ENCODE measurements at places on chromosomes 7 and 10.

DNA sequence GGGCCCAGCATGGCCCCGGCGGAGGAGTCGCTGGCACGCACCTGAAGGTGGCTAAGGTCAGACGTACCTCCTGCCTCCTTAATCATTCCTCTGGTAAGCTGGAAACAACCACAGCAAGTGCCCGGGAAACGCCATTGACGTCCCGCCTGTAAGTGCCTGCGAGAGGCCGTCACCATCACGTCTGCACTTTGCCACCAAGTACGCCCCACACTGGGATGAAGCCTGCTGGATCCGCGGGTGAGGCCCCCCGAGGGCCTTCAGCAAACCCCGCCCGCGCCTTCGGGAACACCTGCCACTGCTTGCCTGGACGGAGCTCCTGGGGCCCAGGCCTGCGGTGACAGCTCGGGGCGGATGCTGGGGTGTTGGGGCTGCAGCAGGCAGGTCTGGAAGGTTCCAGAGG, 12.5 kb downstream of the ADGRA1 start:
- DNase-seq = no peak

DNA sequence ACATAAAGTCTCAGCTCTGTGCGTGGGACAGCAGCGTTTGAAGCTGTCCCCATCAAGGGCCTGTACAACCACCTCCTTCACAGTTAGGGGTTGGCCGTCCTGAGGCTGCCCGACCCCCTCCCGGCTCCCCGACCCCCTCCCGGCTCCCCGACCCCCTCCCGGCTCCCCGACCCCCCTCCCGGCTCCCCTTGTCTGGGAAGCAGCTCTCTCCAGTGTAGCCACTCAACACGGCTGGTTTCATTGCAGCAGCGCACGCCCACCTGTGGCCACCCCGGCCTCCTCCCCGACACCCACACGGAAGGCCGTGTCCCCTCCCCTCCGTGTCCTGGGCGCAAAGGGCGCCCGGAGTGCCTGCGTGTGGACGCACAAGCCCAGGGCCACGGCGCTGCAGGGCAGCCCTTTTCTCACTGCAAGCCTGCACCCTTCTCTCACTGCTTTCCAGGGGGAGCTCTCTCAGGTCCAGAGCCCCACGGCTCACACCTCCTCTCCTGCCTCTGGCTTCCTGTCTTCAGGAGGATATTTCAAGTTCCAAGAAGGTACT, 20.9 kb upstream of the FAM20C start:
- no peak for DNase-seq

GRCh38 chr7:99380823-99381663, 6.5 kb downstream of the ARPC1B start:
- DNase-seq = no peak

DNA sequence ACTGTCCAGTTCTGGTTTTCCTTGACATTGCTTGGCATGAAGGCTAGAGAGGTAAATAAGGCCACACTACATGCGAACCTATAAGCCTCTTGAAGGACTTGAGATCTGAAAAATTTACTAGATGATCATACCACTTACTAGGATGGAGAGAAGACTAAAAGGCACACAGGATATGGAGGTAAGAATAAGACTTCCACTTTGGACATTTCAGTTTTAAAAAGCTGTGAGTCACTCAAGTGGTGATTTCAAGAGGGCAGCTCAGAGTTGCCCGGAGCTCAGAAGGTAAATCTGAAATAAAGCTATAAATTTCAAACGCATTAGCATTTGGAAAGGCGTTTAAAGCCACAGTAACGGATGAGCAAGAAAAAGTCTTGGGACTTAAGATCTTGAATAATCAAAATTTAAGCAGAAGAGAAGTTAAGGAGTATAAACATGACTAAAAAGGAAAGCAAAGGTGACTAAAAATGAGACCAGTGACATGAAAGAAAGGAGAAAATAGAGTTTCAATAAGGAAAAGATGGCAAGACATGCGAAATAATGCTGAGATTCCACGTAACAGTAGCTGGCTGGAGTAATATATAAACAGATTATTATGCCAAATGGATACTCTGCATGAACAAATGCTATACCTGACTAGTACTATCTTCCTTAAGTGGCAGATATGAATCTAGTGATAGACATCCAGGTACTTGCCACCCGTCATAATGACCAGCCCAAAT, 68.3 kb downstream of the SNX13 start:
- DNase-seq = no peak

GRCh38 chr10:19107406-19107805, 58.8 kb downstream of the MALRD1 start:
- DNase-seq = no peak

DNA sequence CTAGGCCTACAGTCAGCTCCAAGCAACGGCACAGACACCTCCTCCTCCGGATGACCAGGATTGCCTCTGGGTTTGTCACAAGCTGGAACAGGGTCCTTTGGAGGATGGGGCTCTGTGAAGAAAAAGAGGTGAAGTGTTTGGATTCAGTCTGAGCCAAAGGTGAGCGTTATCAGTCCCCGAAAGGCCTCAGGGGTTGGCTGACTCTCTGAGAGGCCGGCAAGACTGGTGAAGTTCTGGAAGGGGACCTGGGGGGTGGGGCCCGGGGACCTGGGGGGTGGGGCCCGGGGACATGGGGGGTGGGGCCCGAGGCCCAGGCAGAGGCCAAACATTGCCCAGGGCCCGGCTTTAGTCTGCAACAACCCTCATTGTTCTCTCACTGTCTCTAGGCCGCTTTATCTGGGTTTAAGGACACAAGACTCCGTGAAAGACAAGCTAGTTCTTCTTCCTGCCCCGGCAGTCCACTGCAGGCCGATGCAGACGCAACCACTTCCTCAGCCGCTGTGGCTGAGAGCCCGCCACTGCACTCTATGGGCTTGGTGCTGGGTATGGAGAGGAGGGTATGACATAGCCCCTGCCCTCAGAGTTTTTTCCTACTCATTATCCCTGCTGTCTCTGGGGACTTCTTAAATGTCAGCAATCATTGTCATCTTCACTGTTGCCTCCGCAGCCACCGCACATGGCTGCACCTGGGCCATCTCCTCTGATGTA, 27.4 kb upstream of the PSAP start:
- no peak for DNase-seq

DNA sequence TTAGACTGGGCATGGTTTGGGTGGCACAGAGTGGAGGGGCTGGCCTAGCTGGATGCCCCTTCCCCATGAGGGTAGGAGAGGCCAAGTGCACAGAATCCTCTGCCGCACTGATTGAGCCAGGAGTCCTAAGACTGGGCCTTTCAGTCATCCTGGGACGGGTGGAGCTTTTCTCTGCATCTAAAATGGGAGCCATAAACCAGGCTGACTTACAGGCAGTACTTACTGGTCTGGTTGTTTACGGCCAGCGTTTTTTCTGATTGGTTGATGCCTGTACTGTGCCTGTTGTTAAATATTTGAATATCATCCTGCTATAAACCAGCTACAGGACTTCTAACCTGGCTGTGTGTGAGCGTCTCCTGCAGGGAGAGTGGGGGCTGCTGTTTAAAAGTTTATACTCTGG, 107.8 kb downstream of the CDH23 start:
- no peak for DNase-seq

DNA sequence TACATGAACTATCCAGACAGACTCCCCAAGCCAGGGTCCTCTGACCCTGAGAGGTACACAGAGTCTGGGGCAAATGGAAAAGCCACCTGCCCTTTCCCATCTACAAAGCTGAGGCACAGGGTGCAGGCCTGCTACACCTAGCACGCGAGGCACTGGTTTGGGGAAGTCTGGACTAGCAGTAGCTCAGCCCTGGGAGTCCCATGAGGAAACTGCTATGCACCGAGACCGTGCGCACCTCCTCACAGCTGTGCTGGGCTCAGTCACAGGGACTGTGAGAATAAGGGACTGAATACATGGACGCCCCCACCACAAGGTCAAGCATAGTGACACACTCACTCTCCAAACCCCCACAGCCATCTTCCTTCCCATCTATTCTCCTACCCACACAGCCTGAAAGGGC, 8.2 kb downstream of the MAT1A start:
- no peak for DNase-seq

DNA sequence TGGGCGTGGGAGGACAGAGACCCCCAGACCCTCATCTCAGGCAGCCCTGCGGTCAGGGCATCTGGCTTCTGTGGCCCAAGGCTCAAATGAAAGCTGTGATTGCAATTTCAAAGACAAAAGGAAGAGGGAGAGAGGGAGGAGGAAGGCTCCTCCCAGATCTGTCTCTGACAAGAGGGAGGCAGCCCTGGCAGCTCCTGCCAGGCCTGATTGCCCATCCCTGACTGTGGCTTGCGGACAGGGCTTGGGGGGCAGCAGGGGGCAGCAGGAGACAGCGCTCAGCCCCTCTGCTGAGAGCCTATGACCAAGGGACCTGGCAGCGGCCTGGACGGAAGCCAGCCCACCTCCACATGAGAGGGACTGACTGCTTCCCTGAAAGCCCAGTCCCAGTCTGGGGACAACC, 91.8 kb downstream of the PTPRN2 start:
- DNase-seq = no peak

GRCh38 chr7:64653721-64654401, 12.1 kb upstream of the ZNF107 start:
- DNase-seq = no peak

DNA sequence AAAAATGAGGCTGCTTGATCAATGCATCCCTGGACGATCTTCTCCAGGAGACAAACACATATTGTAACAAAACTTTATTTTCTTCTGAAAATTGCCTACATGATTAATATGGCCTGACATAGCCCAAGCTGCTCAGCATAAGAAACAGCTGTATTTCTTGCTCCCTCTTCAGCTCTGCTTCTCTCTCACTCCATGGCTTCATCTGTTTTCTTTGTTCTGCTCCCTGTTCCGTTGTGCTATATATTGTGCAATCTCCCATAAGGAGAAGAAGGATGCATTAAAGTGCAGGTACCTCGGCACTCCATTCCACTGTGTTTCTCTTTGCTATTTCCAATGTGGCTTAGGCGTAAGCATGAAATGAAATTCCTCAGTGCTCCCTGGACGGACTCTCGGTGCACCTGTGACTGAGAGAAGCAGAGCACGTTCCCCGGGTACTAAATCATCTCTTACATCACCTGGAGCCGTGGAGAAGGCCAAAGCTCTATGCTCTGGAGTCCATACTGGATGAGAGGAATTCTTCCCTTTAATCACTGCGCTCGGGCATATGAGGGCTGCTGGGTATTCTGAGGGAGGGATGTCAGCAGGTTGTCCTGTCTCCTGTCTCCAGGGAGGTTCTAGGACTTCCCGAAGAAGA, 254.3 kb downstream of the GALNT17 start:
- no peak for DNase-seq

DNA sequence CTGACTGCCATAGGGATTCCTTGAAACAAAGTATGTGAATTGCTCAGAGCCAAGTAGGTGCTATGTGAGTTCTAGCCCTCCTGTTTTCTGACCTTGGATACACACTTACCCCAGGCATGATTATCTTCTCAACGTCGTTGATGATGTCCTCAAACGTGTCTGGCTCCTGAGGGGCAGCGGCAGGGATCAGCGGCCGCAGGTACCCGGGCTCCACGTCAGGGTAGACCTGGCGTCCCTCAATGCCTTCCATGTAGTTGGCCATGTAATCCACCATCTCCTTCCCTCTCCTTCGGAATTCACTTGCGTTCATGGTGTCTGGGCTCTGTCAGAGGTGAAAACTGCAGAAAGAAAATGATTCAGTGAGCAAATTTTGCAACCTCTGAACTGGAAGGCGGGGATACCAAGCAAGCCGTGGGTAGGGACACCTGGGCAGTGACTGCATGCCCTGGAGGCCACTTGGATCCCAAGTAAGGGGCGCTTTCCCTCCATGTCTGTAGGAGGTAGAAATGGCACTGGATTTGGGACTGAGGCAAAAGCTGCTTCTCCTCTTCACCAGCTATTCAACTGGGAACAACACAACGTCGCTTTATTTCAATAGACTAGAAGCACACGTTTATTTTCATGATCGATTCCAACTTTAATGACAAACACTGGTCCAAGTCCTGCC, 21.3 kb downstream of the DDC start:
- no peak for DNase-seq

DNA sequence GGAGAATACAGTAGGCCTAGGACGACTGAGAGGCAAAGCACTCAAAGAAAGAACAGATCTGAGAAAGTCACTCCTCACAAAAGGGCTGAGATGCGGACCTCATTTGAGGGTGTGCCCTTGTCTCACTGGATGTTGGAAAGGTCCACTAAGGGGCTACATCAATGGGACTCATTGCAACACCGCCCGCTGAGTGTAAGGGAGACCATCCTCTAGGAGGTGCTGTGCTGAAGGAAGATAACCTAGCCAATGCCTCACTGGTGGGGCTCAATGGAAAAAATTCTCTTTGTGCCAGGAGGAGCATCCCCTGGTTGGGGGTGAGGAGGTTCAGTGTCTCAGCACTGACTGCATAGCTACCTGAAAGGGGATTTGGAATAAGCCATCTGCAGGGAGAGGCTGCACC, 758.7 kb upstream of the CELF2 start:
- no peak for DNase-seq

DNA sequence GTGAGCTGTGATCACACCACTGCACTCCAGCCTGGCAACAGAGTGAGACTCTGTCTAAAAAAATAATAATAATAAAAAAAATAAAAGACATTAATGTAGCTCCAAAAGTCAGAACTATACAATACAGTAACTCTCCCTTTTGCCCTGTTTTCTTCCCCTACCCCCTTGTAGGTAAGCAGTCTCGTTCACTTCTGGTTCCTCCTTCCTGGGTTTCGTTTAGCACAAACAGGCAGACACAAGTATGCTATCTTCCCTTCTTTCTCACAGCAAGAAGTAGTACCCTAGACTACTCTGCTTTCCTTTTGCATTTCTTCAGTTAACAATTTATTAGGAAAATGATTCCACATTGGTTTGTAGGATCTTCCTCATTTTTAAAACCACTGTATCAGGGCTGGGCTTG, 33.1 kb downstream of the PDSS1 start:
- DNase-seq = no peak

DNA sequence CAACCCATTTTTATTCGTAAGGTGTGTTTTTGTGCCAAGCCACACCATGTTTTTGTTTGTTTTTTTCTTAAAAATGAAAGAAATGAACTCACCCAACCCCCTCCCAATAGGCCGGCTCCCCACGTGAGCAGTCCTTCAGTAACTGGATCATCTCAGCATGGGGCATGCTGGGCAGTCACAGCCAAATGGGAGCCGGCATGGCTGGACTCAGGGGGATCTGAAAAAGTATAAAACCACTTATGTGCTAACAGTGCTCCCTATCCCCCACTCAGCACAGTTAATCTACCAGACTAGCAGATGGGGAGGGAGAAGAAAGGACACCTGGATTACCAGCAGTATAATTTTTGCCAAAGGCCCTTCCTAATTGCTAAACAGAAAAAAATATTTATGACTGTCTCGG, 39.3 kb downstream of the BAZ1B start:
- DNase-seq = no peak

DNA sequence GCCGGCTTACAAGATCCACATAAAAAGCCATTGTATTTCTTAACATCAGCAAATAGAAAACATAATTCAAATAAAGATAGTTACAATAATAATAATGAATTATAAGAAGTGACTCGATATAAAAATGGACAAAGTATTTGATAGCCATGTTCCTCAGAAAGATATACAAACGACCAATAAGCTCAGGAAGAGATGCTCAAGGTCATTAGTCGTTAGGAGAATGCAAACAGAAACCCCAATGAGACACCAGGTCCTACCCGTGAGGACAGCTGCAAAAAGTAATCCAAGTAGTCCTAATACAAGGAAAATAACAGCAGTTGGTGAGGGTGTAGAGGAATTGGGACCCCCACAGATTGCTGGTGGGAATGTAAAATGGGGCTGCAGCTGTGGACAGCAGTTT, 54.2 kb upstream of the INPP5A start:
- no peak for DNase-seq

- DNase-seq = no peak
Measured at GRCh38 chr10:126948355-126949160, 43.3 kb downstream of the DOCK1 start.

- DNase-seq = no peak
Measured at GRCh38 chr7:129385116-129385515, 49.1 kb upstream of the STRIP2 start.

All from BJ (cell line).